ENCODE measurements at places on chromosomes 6 and 20.

DNA sequence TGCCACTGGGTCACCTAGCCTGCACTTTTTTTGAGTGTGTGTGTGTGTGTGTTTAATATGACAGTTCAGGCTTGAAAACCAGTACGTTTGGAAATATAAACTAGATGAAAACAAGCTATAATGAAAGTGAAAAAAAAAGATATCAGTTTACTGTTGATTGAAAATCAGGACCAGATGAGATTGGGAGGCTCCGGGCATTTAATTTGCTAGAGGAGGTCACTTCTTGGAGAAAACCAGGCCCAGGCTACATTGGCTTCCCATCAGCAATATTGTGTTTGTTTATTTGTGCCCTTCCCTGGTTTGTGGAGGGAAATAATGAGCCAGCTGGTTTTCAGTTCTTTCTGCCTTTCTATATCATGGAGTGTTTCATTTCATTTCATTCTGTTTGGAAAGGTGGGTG is 246.6 kb upstream of the JAG1 start:
- no peak for DNase-seq

GRCh38 chr6:40606526-40606925 is 19.4 kb upstream of the LRFN2 start:
- no peak for DNase-seq

GRCh38 chr20:17557675-17558006 is 12.2 kb upstream of the DSTN start:
- DNase-seq = no peak

GRCh38 chr20:20664795-20665589 is 47.5 kb downstream of the RALGAPA2 start:
- peak; percentile 3 for DNase-seq

DNA sequence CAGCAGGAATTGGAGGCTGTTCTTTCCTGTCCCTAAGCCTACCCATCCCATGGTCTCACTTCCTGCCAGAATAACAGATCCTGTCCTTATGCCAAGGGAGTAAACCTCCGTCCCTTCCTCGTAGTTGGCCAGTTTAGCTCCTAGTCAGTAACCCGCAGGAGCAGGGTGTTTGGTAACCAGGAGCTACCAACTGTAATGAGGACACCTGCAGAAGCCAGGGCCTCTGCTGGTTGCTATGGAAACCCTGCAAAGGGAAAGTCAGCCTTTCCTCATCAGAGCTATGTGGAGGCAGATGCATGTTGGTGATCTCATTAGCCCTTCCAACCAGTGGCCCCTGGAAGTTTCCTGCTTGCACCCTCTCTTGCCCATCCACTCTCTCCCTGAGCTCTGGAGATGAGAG is 368.2 kb upstream of the SULF2 start:
- DNase-seq = no peak

DNA sequence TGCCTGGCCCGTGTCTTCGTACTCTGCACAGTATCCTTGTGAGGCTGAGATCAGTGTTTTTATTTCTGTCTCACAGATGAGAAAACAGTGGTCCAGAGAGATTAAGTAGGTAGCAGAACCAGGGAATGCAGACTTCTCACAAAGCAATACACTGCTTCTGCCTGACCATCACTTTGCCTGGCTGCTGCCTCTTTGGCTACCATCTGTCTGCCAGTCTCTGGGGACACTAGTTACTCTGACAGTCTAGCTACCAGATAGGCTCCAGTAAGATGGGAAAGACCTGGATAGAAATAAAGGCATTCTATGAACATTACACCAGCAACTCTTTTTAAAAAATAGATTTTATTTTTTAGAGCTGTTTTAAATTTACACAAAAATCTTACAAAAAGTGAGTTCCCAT is 96.9 kb downstream of the PHACTR3 start:
- DNase-seq = no peak

GRCh38 chr20:59912609-59913008 is 20.8 kb downstream of the SYCP2 start:
- DNase-seq = no peak

GRCh38 chr6:45678285-45678607 is 300.5 kb upstream of the SUPT3H start:
- DNase-seq = no peak

DNA sequence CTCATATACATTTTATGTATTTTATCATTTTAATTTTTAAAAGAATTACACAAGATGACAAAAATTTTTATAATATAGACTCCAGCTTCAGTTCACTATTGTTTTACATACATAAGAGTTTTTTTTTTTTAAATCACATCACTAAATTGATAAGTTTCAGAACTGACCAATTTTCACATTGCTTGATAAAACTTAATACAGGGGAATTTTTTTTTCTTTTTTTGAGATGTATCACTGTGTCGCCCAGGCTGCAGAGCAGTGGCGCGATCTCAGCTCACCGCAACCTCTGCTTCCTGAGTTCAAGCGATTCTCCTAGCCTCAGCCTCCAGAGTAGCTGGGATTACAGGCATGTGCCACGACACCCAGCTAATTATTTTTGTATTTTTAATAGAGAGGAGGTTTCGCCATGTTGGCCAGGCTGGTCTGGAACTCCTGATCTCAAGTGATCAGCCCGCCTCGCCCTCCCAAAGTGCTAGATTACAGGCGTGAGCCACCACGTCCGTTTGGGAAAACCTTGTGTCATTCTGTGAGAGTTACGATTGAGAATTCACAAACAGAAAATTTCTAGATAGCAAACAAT is 36.6 kb upstream of the BTN3A2 start:
- DNase-seq = no peak

DNA sequence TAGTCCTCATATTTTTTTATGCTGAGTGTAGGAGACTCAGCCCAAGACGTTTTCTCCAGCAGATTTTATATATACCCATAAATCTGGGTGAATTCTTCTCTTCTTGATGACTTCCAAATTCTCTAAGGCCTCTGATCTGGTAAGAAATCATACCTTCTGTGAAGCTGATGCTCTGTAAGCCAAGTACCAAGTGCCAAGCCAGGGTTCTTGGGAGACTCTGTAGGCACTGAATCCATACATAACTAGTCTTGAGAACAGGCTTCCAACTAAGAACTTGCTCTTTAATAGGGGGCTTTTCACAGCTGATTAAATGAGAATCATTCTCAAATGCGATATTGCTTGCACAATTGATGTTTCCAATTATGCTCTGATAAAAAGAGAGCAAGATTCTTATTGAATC is 87.6 kb downstream of the PRKN start:
- DNase-seq = no peak

- no peak for DNase-seq
These were observed 21.7 kb downstream of the TRAF3IP2 start for GRCh38 chr6:111583986-111584385.

- DNase-seq = peak; percentile 73
These were observed 74.1 kb upstream of the TOX2 start for GRCh38 chr20:43840382-43841070.

DNA sequence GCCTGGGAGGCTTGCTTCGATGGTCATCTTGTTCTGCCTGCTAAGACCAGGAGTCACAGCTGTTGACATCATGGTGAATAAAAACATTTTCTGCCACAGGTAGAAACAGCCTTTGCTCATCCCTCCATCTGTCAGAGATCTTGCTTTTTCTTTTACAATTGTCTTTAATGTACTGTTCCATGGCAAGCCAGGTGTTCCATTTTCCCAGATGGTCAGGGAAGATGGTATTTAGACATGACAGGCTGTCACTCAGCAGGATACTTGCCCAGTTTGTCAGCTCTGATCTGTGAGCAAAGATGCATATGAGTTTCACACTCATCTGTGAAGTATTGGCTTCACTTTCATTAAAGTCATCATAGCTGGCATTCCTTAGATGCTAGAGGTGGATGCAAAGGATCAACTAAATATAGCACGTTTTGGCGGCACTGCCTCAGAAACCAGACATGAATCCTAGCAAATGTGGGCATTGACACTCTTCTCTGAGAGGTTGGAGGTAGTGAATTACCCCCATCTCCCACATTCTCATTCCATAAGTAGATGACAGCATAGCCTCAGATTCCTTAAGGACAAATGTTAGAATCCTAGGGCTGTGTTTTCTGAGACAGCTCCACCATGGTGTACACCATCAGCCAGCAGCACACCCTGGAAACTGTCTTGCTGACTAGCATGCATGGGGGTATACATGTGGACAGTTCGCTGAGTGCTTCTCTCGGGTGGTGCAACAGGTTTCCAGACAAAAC is 4.2 kb downstream of the SSTR4 start:
- no peak for DNase-seq

DNA sequence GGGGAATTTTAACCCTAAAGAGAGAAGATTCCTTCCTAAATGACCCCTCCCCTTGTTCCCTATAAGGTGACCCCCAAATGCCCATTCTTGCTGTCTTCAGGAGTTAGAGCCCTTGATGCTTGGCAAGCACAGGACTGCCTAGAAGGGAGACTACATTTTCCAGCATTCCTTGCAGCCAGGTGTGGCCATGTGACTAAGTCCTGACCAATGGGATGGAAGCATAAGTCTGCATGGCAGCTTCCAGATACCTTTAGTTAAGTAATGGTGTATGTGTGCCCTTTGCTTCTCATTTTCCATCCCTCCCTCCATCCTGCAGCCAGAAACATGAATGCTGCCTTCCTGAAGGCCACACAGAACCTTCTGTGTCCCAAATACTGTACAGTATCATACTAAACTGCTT is 5.5 kb downstream of the BFSP1 start:
- DNase-seq = peak; percentile 38

DNA sequence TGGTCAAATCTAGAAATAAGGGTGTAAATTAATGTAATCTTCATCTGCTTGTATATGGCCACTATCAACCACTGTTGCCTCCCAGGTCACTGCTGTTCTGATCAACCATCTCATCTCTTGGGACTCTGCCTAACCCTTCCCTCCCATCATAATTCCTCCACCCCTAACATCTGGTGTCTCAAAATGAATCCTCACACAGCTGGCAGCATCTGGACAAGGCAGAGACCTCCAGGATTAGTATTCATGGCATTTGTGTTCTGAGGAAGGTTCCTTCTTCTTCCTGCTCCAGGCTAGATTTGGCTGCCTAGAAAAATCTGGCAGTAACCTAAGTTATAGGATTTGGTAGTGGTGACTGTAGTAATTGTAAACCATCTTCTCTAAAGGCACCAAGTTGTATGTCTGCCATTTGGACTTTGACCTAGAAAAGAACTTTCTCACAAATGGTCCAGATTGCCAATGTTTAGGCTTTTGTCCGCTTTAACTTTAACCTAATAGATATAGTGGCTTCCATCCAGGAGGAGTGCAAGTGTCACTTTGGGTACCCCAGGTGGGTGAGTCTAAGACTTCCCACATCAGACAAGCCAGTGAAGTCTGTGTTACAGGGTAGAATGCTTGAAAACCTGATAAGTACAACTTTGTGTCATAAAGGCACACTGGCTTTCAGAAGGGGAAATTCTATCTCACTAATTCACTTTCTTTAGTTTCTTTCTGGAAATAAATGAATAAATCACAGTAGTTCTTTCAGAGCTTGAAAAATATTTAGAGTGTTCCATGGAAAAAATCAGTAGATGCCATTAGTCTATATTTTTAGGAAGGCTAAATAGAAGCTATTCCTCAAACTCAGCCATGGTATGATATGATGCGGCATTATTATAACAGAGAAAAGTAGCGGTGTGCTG is 3.0 kb upstream of the PHACTR2 start:
- no peak for DNase-seq

GRCh38 chr20:35200267-35200666 is 26.2 kb upstream of the MMP24 start:
- DNase-seq = no peak

DNA sequence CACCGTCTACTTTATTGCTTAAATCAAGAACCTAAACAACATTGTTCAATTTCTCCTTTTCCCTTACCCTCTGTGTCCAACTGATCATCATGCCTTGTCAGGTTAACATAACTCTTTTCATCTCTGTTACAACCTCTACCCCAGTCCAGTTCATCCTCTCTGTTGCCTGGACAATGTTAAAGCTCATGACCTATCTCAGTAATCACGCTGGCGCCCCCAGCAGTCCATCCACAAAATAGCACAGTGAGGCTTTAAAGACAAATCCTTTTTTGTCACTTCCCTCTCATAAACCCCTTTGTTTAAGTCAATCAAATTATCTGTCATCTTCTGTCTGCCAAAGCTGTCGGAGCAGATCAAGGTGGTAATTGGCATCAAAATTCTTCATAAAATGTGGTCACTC is 140.1 kb downstream of the QKI start:
- DNase-seq = peak; percentile 21

GRCh38 chr6:24909241-24910216 is 26.2 kb downstream of the RIPOR2 start:
- DNase-seq = no peak

- DNase-seq = peak; percentile 81
These were observed 862 bp downstream of the UCKL1 start for GRCh38 chr20:63955281-63955826.

- peak; percentile 51 for DNase-seq
These were observed 48.6 kb downstream of the TPD52L1 start for GRCh38 chr6:125201961-125202729.

- no peak for DNase-seq
These were observed 103.3 kb downstream of the YTHDF1 start for GRCh38 chr20:63112491-63113219.

DNA sequence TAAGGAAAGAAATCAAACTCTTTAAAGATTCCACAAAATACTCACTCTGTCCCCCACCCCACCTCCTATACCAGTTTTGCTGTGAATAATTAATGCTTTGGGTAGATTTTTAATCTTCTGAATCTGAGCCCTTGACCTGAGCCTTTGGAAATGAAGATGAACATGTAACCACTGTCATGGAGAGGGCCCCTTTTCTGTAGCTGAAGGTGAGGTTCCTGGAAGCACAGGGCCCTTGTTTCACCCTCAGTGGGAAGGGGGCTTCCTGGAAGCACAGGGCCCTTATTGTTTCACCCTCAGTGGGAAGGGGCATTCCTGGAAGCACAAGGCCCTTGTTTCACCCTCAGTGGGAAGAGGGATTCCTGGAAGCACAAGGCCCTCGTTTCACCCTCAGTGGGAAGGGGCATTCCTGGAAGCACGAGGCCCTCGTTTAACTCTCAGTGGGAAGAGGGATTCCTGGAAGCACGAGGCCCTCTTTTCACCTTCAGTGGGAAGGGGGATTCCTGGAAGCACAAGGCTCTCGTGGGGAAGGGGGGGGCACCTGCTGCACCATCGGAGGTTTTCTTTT is 75.7 kb downstream of the DACT2 start:
- DNase-seq = no peak

DNA sequence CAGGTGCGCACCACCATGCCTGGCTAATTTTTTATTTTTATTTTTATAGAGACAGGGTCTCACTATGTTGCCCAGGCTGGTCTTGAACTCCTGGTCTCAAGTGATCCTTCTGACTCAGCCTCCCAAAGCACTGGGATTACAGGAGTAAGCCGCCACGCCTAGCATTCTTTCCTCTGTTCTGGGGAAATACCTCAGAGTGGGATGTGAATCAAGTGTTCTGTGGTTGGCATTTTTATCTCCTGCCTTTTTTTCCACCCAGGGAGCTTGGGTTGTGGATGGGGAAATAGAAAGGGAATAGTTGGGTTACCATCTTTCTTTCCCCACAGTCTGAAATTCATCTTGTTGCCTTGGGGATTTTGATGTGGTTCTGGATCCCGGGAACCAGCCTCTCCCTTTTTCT is 24.1 kb downstream of the TFAP2C start:
- no peak for DNase-seq

Data from HTR-8/SVneo (cell line).